ENCODE measurements at places on chromosomes 16 and 17. TPM values are rescaled to one million over a fixed set of nuclear protein-coding genes. Genes with fewer than 3 reads are reported as not detected.

DNA sequence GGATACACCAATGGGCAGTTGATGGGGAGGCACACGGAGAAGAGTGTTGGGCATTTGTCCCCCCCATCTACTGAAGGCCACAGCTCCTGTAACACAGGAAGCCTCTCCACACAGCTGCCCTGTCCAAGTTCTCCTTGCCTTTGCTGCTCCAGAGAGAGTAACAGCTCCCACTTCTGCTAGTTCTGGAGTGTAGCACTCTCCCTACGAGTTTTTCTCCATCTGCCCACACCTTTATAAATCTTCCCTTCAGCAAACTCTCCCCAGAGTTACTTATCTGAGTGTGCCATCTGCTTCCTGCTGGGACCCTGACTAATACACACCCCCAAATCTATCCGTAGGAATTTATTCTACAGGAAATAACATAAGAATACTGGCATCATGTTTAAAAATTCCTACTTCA is 42.6 kb upstream of the ERN1 start:
- no peak for DNase-seq

The TUBG2 gene
- total RNA-seq: 10.4 TPM

GRCh38 chr17:48625495-48626244 is 488 bp downstream of the HOXB9 start:
- peak; percentile 30 for DNase-seq

DNA sequence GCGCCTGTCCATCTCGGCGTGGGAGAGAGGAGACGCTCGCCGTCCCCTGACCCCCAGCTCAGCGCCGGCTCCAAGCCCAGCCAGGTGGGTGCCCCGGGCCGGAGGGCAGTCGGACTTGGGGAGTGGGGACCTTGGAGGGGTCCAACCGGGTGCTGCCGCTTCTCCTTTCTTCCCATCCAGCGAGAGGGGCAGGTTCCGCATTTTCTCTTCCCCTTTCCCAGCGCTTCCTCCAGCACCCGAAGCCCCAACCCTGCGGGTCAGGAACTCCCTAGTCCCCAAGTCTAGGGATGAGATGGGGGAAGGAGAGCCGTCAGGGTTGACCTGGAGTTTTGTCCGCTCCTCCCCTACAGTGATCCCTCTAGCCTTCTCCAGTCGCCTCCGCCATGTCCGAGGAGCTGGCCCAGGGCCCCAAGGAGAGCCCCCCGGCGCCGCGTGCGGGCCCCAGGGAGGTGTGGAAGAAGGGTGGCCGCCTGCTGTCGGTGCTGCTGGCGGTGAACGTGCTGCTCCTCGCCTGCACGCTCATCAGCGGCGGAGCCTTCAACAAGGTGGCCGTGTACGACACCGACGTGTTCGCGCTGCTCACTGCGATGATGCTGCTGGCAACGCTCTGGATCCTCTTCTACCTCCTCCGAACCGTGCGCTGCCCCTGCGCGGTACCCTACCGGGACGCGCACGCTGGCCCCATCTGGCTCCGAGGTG is at the start of gene OTOP2:
Gene OTOP2 (plus strand): TSS at position 24 of the 699 bp plus-strand sequence. CDS start 360 bp downstream, at position 384.
- no peak for DNase-seq

GRCh38 chr17:54967621-54968261 is 713 bp downstream of the COX11 start:
- DNase-seq: no peak

- DNase-seq: no peak
Measured at GRCh38 chr16:12507366-12507765, 296.3 kb downstream of the CPPED1 start.

The PTX4 gene
- total RNA-seq: not detected

The SYCE1L gene
- total RNA-seq: 0.49 TPM

DNA sequence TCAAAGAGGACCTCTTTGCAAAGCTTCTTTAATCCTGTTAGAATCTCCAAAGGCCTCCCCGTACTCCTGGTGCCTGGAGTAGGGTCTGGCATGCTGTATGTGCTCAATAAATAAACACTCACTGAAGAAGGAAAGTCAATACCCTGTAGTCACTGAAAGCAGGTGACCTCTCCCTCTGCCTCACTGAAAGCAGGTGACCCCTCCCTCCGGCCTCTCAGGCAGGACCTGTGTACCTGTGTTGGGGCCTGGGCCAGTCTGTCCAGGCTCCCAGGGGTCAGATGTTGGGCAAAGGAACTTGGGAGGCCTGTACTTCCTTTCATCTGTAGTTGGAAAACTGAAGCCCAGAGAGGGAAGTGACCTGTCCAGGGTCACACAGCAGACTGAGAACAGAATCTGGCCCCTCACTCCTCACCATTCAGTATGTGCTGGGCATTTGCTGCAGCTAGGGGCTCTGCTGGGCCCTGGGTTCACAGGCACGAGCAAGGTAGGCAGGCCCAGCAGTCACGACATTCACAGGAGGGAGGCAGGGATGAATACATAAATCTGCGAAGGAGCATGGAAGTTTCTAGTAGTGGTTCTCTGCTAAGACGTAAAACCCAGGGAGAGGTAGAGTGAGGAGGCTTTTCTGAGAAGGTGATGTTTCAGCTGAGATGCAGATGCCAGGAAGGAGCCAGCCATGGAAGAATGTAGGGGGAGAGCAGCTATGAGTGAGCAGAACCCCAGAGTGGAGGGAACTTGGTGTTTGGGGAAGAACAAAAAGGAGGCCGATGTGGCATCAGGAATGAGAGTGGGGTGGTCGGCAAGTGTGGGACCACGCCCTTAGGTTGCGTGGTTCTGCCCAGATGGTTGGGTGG is 64.0 kb downstream of the NKD1 start:
- no peak for DNase-seq

DNA sequence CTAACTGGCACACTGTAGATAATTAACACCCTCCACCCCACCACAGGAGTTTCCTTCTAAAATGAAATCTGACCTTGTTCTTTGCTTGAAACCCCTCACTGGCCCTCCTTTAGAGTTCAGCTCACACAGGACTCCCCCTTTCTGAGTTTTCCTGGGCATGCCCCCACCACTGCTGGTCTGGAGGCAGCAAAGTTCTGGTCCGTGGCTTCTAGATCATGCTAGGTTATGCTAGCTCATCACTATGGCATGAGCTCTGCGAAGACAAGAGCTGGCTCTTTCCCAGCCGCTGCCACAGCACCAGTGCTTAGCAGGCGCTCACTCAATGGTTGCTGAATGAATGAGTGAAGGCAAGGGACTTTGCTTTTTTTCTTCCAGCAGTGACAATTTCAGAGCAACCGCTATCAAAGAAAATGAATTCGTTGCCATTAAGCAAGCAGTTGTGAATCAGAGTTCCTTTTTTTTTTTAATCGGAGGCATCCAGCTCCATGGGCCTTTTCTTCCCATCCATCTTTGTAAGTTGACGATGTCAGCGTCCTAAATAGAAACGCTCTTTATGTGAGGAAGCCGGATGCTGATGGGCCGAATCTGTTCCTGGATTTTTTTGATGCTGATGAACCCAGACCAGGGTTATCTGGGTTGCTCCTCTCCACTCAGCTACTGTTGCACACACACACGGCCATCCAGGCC is 80.8 kb upstream of the NOL11 start:
- no peak for DNase-seq

DNA sequence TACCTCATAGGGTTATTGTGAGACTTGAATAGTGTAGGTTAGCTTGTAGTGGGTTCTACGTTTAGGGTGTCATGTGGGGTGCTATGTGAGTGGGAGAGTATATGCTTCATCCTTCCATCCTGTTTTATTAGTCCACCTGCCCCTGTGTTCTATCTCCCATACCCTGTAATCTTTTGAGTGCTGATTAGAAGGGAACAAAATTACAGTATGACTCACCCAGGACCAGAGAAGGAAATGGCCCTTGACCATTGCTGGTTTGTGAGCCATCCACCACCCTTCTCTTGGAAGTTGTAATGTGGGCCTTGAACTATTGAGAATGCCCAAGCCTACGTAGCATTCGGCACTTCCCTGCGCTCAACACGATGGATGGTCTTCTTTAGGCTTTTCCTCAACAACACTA is 17.1 kb downstream of the SAP30BP start:
- DNase-seq: no peak

GRCh38 chr16:4691666-4692412 is 1.5 kb upstream of the NUDT16L1 start:
- no peak for DNase-seq

The PERCC1 gene
- 111 TPM for total RNA-seq

The TP53TG3B gene
- not detected for total RNA-seq

The SCN4A gene
- 12.4 TPM for total RNA-seq

DNA sequence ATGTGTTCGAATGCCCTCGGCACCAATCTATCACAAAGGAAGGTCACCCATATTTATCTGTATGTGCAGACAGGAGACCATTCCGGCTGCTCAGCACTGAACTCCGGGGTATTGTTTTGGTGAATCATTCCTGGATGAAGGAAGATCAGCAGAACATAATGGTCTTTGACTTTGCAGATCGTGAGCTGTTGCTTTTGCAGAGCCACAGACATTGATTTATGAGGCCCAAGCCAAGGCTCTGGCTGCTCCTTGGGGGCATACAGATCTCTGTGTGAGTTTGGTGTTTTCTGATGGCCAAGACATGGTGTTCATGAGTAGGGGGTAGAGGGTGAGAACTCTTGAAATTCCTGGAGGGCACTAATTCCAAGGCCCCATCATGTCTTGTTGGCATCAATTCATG is 458.8 kb upstream of the HSBP1 start:
- no peak for DNase-seq

DNA sequence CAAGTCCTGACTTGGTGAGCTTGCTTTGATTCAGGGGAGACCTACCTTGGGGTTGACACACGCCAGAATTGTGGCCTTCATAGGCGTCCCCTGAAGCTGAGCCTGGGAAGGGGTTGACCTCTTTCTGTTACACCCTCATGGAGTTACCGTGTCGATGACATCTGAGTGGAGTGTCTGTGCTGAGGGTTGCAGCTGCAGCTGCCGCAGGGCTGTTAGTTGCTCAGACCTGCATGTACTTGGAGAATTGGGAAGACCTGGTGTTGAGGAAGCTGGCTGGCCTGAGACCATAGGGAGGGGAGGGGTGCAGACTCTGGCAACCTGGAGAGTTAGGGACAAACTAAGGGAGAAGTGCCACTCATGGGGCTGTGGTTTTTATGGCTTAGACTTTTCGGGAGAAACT is 9.6 kb downstream of the GSE1 start:
- DNase-seq: no peak

DNA sequence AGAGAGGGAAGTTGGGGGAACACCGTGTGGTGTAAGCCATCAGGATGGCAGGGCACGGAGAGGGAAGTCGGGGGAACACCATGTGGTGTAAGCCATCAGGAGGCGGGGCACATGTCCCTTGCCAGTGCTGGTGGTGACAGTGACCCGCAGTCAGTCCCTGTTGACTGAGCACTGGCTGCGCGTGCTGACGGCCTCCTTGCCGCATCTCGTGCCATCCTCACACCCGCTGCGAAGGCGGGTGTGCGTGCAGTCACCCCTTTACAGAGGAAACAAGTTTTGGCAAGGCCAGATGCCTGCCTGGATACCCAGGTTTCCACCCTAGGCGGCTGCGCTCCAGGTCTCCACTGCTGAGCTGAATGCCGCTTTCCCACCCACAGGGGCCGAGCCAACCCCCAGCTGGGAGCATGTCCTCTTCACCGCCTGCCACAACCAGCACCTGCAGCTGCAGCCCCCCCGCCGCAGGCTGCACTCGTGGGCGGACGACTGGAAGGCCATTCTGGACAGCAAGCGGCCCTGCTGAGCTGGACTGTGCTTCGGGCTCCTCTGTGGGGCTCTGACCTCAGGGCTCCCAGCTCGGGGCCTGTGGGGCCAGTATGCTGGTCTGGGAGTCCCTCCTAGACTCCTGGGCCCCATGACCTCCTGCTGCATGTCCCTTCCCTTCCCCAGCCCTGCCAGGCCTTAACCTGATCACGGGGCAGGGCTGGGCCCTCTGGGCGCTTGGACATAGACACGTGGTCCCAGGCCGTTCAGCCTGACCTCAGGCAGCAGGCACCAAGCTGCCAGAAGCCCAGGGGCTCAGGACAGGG is 43.5 kb downstream of the NT5M start:
- DNase-seq: peak; percentile 22

The RHBDL3 gene
- not detected for total RNA-seq

DNA sequence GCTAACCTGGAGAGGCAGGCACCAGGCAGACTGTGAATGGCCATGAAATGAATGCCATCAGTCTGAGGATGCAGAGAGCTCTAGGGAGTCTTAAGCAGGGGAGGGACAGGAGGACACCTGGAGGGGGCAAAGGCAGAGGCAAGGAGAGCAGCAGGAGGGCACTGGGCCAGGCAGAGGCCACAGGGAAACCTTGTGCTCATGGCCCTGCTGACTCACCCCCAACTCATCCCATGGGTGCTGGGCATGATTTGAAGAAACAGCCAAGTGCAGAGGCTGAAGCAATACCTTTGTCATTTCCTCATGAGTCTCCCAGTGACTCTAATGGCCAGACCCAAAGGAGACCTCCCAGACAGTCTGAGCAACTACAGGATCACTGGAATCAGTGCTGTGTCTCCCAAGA is 141.4 kb downstream of the TMEM132E start:
- DNase-seq: no peak

- DNase-seq: peak; percentile 50
Measured at GRCh38 chr17:50708050-50709000, 611 bp upstream of the ANKRD40 start.

DNA sequence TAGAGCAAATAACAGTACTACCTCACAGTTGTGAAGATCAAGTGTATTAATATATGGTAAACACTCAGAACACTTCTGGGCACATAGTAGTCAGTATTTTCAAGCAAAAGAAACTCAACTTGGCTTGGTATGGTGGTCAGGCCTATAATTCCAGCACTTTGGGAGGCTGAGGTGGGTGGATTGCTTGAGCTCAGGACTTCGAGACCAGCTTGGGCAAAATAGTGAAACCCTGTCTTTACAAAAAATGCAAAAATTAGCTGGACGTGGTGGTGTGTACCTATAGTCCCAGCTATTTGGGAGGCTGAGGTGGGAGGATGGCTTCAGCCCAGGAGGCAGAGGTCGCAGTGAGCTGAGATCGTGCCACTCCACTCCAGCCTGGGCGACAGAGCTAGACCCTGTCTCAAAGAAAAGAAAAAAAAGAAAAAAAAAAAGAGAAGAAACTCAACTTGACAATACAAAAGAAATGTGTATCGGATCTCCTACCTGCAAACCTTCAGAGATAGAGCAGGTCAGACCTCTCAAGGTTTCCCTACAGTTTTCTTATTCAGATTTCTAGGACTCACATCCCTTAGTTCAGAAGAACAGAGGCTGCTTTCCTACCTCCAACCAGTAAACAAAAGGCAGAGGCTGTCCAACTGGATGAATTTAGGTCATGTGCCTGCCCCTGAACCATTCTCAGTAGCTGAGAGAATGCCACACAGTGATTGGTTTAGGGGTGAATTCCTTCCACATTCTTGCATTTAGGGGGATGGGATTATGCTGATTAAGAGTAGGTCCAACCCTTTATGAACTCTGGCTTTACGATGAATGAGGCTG is 1.7 kb upstream of the KPNA2 start:
- peak; percentile 79 for DNase-seq

- peak; percentile 35 for DNase-seq
Measured at GRCh38 chr17:39699818-39700147, at the start of gene ERBB2. Gene ERBB2 (plus strand): TSS chr17:39700064. CDS start chr17:39700239, 175 bp downstream.

DNA sequence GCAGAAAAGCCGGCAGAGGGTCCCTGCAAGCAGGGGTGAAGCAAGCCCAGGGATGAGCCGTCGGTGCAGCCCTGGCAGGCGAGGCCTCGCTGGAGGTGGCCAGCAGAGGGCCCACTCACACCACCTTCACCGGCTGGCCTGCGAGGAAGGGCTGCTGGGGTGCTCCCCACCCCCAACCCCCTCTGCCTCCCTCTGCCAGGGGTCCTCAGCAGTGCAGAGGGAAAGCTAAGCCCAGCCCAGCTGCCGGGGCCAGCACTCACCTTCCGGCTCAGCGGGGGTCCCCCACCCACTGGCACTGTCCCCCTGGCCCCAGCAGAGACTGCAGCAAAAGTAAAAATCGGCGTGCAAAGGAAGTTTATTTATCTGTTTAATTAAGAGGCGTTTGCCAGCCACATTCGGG is 113.4 kb downstream of the ENGASE start:
- DNase-seq: peak; percentile 48

Data from SJCRH30 (cell line).